HFF-Myc (cell line): ENCODE measurements at places on chromosomes 4 and X.

DNA sequence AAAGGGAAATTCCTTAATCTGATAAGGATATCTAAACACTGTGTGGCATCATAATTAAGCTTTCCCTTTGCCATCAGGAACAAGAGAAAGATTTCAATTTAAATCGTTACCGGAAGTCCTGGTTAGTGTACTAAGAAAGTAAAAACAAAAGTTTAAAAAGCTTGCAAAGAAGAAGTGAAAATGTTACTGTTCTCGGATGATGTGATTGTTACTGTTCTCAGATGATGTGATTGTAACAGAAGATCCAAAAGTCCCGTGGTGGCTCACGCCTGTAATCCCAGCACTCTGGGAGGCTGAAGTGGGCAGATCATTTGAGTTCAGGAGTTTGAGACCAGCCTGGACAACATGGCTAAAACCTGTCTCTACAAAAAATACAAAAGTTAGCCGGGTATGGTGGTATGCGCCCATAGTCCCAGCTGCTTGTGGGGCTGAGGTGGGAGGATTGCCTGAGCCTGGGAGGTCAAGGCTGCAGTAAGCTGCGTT is 62.5 kb downstream of the RGS12 start:
- no peak for DNase-seq

DNA sequence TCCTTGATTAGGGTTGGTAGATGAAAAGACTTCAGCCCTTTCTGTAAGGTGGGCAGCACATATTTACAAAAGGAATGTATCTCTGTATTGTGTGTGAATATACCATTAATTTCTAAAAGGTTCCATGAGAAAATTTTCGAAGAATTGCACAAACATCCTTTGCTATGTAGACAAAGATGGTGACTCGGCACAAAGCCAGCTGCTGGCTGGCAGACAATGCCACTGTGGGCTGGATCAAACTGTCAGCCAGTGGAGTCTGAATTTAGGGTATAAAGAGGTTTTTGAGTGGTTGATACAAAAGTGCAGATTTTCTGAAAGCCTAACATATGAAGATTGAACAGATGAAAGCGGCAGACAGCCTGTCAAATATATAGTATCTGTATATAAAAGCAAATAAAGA is 5.6 kb upstream of the TXK start:
- no peak for DNase-seq

DNA sequence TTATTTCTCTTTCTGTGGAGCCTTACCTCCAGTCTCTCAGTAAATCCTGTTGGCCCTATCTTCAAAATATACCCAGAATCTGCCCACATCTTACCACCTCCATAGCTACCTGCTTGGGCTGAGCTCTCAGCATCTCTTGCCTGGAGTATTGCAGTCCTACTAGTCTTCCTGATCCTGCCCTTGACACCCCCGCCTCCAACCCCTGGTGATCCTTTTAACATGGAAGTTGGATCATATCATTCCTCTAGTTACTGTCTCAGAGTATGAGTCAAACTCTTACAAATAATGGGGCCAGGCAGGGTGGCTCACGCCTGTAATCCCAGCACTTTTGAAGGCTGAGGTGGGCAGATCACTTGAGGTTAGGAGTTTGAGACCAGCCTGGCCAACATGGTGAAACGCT is 43.1 kb upstream of the SETD7 start:
- DNase-seq: no peak

GRCh38 chr4:20251796-20252655 is at the start of gene SLIT2:
Gene SLIT2, plus strand, starts transcription at chr4:20251905. Its CDS starts 1,911 bp downstream, at chr4:20253816.
- DNase-seq: no peak

GRCh38 chr4:150572704-150573504 is 9.0 kb upstream of the MAB21L2 start:
- DNase-seq: no peak
